Activated naive CD4-positive, alpha-beta T cell treated with anti-CD3 and anti-CD28 coated beads, Interleukin-2, amount 50 U/mL, for 72 hours (primary cell): ENCODE measurements at places on chromosomes 6 and 20.

GRCh38 chr6:89987140-89987539 is 92.9 kb downstream of the GJA10 start:
- DNase-seq, result no peak

DNA sequence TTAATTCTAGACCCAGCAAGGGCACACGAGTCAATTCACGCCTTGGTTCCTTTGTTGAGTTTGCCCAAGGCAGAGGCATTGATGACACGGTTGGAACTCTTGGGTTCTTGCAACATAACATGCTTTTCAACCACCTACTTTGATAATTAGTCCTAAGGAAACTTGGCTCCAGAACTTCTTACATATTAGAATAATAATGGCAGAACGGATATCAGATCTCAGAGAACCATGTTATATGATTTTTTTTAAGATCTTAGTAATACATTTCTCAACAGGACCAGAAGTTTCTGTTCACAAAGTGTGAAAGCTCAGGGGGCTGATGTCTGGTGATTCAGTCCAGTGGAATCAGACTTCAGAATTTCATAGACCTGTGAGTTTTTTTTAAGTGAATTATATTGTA is 19.2 kb downstream of the SPTLC3 start:
- no peak for DNase-seq

- no peak for DNase-seq
Observed at GRCh38 chr6:1574083-1574761, 35.5 kb upstream of the FOXC1 start.

GRCh38 chr6:129860908-129861665 is at the start of gene TMEM244:
TMEM244 (minus strand) TSS chr6:129861315; CDS start chr6:129861188, 127 bp downstream.
- DNase-seq, result no peak

GRCh38 chr20:21640556-21640955 is 64.9 kb upstream of the PAX1 start:
- no peak for DNase-seq

- no peak for DNase-seq
Observed at GRCh38 chr6:158556113-158556512, 3.8 kb upstream of the TMEM181 start.

GRCh38 chr20:37336369-37337207 is 9.4 kb upstream of the SRC start:
- DNase-seq, result no peak

DNA sequence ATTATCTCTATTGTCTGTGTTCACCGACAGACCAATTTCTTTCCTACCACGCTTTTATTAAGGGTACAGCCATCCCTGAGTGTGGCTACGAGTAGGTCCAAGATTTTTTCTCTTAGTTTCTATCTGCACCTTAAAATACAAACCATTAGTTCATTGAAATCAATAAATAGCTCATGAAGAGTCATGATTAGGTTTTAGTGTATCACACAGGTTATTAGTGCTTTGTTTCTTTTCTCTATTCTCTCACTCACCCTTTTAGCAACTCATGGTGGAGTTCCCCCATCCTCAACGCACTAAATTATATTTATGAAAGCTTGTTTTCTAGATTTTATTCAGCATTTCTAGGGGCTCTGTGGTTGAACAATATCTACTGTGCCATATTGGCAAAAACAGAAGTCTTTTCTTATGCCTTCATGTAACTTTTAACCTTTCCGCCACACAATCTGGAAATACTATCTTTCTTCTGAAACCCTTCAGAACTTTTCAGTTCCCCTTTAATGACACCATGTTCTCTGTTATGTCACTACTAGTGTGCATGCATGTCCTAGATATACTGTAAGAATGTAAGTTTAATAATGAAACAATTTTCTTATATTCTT is 128.2 kb upstream of the LAMA2 start:
- DNase-seq, result no peak

DNA sequence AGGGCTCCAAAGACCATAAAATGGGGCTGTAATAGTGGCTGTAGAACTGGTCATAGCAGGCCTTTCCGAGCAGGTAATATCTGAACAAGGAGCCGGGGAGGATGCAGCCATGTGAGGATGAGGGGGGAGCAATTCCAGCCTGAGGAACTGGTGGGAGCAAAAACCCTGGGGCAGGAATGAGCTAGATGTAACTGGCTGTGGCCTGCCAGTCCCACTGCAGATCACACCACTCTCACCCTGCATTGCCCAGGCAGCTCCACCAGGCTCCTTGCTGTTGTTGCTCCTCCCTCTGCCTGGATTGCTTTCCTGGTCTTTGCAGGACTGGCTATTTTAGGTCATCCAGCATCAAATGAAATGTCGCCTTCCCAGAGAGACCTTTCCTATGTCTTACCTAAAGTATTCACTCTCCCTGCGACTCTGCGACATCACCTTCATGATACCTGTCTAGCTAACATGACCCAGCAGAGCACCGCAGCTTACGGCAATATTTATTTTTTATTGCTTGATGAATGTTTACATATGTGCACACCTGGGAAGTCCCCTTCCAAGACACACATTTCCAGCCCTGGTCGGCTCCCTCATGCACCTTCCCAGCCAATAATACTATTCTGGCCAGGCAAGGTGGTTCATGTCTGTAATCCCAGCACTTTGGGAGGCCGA is 2.4 kb upstream of the ZFP64 start:
- DNase-seq, result no peak

DNA sequence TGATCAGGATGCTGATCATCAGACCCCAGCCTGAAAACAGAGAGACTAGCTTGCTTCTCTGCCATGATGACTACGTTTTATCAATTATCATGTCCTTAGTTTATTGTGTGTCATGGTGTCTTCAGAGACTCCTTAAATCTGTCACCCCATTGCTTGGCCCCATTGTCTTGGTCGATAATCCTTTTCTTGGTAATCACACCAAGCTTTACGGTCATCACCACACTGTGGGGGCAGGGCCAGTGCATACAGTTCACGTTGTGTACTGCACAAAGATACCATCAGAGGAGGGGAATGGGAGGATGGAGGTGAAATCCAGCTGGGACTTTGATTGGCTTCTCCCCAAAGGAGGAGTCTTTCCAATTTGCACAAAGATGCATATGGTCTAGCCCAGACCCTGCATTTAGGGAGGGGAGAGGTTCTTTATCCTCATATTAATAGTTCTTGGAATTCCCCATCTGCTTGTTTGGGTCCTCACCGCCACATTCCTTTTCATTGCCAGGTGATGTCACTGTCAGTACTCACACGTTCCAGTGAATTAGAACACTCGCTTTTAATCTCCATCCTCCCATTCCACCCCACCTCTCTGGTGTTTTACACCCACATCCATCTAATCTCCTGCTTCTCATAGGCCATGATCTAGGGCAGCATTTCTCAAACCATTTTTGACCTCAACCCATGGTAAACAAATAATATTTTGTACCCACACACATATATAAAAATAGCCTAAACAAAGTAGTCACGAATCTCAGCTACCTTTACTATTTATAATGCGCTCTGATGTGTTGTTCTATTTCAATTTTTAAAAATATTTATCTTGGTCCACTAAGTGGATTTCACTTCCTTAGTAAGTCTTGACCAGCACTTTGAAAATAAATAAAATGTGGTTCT is 5.7 kb downstream of the ETV7 start:
- DNase-seq, result no peak

GRCh38 chr6:15246666-15247499 is 1.0 kb downstream of the JARID2 start:
- DNase-seq, result no peak

DNA sequence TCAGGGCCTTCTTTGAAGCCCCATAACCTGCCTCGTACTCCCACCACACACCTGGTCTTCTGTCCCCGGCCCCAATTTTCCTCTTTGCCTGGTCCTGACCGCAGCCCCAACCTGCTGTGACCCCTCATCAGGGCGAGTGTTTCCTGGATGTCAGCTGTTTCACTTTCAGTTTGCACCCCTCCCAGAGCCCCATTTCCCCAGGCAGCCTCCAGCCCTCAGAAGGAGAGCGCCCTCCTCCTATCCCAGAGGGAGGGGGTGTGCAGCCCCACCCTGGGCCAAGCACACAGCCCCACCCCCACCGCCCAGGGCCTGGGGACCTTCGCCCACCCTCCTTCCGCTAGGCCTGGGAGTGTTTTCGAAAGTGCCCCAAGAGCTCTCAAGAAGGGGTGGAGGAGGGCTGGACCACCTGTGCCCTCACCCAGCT is 1.5 kb downstream of the BAK1 start:
- no peak for DNase-seq

- DNase-seq, result no peak
Observed at GRCh38 chr6:139970591-139970991, 596.1 kb upstream of the CITED2 start.

DNA sequence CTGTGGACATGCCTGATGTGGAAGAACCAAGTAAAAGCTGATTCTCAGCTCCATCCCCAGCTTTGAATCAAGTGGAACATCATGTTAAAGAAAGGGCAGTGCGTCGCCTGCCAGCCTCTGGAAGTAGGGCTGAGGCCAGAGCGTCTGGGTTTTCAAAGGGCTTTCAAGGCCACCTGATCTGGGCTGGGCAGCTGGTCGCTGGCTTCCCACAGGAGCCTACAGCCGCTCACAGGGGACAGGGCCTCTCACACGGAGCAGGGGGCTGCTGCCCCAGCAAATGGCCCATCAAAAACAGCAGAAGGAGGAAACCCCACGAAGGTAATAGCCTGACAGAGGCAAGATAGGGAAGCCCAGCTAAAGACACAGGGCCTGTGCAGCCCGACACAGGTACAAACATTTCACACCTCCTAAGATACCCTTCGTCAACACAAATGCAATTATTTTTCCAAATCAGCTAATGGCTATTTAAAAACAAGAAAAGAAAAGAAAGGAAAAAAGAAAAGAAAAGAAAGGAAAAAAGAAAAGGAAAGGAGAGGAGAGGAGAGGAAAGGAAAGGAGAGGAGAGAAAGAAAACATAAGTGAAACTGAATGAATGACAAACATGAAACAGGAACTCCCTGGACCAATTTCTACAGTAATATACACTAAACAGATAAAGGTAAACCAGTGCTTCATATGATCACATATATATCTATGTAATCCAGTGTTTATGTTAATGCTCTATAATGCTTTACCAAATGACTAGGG is 24.8 kb downstream of the RRBP1 start:
- DNase-seq, result peak; percentile 25

- no peak for DNase-seq
Observed at GRCh38 chr6:8743170-8743745, 307.9 kb upstream of the SLC35B3 start.

- no peak for DNase-seq
Observed at GRCh38 chr6:119020597-119021561, 57.6 kb downstream of the FAM184A start.

DNA sequence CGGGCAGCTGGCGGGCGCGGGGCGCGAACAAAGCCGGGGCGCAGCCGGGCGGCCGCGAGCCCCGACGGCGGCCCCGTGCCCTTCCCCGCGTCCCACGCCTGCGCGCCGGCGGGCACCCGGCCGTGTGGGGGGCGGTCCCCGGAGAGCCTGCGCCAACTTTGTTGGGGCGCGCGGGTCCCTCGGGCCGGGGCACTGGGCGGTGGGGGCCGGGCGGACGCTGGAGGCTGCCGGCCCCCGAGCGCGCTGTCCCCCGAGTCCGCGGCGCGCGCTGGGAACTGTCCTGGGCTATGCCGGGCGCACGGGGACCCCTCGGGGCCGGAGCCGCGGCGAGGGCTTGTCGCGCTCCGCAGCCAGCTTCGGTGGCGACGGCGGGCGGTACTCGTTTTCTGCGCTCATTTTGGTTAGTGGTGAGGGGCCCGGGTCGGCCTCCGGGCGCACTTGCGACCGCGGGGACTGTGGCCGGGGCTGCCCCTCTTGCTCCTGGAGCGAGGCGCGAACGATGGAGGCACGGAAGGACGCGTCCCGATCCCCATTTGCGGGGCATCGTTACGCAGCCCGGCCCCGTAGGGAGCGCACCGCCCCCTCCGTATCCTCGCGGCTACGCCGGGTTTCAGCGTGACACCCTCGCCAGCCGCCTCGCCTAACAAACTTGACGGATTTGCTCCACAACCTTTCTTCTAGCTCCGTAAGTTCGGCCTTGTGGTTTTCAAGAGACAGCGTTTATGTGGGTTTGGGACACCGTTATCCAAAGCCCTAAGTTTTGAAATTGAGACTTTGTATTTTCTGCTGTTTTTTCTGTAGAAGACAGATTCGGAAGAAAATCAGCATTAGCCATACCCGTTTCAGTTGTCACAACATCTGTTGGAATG is 622 bp downstream of the SS18L1 start:
- peak; percentile 80 for DNase-seq

GRCh38 chr6:161915456-161915964 is 641.6 kb upstream of the AGPAT4 start:
- DNase-seq, result no peak

DNA sequence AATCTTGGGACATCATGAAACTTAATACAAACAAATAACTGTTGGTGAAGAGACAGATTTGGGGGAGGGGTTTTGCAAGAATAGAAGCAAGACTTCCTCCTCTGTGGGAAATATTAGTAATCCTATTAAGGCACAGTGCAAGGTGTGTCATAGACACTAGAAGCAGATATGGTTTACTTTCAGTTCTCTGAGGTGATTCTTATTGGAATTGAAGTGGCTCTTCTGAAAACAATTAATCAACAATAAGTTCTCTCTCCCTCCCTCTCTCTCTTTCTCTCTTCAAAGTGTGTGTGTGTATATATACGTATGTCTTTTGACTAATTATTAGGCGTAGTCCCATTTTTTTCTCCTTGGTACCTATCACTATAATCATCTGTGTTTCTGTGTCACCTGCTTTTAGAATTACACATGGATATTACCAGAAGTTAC is 99.8 kb downstream of the HIVEP2 start:
- DNase-seq, result no peak

GRCh38 chr20:31836853-31837608 is 8.4 kb downstream of the FOXS1 start:
- DNase-seq, result no peak

- DNase-seq, result no peak
Observed at GRCh38 chr6:23446469-23446967, 679.5 kb upstream of the NRSN1 start.

DNA sequence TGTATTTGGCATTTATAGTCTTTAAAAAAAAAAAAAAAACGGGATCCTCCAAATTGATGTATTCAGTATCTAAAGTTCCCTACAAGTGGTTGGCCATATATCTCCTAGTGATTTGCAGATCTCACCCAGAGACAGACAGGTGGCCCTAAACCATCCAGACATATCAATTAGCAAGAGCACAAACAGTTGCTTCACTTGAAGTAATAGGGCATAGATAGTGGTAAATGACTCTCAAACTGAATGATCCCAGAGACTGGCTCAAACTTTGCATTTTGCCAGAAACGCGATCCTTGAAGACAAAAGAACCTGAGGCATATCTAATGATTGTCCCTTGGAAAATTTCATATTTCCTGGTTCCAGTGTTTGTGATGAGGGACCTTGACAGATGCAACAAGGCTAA is 54.6 kb downstream of the HMGCLL1 start:
- no peak for DNase-seq
